ENCODE measurements at places on chromosomes 7 and 10.

GRCh38 chr7:31791881-31792280 is 104.9 kb downstream of the PPP1R17 start:
- DNase-seq, result no peak

GRCh38 chr10:3848775-3849635 is 64.0 kb upstream of the KLF6 start:
- DNase-seq, result no peak

- DNase-seq, result no peak
Observed at GRCh38 chr10:133132473-133133291, 27.3 kb upstream of the KNDC1 start.

DNA sequence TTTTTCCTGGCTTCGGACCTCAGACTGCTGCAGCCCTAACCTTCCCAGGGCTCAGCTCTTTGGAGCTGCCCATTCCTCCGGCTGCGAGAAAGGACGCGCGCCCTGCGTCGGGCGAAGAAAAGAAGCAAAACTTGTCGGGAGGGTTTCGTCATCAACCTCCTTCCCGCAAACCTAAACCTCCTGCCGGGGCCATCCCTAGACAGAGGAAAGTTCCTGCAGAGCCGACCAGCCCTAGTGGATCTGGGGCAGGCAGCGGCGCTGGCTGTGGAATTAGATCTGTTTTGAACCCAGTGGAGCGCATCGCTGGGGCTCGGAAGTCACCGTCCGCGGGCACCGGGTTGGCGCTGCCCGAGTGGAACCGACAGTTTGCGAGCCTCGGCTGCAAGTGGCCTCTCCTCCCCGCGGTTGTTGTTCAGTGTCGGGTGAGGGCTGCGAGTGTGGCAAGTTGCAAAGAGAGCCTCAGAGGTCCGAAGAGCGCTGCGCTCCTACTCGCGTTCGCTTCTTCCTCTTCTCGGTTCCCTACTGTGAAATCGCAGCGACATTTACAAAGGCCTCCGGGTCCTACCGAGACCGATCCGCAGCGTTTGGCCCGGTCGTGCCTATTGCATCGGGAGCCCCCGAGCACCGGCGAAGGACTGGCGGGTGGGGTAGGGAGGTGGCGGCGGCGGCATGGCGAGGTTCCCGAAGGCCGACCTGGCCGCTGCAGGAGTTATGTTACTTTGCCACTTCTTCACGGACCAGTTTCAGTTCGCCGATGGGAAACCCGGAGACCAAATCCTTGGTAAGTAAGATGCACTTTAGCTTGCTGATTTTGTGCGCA is at the start of gene PLXDC2:
PLXDC2 (plus strand) TSS at position 22 of the 820 bp plus-strand sequence.
- DNase-seq, result no peak

DNA sequence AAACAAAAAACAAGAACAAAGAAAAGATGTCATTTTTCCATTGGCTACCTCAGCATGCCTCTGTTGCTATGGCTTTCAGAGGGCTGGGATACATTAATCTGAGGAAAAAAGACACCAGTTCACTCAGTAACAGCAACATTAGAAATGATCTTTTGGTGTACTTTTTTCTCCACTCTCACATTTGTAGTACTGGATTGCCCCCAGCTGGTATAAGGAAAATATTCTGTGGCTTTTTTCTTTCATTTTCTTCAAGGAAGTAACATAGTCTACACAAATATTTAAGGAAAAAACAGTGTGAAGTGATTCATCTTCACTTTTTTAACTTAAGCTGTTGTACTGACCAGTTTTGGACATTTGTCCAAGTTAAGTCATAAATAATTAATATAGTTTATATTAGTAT is 482.3 kb downstream of the SORCS1 start:
- no peak for DNase-seq

DNA sequence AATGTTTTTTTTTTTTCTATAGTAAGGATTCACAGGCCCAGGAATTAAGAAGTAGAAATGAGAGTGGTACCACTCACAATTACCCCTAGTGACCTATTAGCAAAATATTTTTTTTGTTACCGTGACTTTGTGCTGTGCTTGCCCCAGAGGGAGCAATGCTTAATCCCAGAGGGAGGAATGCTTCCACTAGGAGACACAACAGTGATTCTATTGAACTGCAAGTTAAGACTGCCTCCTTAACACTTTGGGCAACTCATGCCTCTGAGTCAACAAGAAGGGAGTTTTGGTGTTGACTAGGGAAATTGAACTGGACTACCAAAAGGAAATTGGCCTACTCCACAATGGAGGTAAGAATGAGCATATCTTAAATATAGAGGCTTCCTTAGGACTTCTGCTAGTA is 17.2 kb upstream of the MEOX2 start:
- no peak for DNase-seq

- no peak for DNase-seq
Observed at GRCh38 chr10:127833804-127834203, 58.9 kb downstream of the CLRN3 start.
